ENCODE measurements at places on chromosomes 7 and 10. TPM values are rescaled to one million over a fixed set of nuclear protein-coding genes. Genes with fewer than 3 reads are reported as not detected.

GRCh38 chr7:130473289-130473688 is 18.6 kb upstream of the MEST start:
- DNase-seq: no peak

GRCh38 chr10:3813267-3813666 is 28.3 kb upstream of the KLF6 start:
- no peak for DNase-seq

Gene TMEM130
- polyA plus RNA-seq: 0.11 TPM

DNA sequence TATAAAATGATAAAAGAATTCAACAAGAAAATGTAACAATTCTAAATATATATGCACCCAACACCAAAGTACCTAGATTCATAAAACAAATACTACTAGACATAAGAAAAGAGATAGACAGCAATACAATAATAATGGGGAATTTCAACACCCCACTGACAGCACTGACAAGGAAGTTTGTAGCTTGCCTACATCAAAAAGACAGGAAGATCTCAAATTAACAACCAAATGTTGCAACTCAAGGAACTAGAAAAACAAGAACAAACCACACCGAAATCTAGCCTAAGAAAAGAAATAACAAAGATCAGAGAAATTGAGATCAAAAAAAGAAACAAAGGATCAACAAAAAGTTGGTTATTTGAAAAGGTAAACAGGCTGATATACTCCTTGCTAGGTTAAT is 36.5 kb upstream of the TNKS2 start:
- no peak for DNase-seq

DNA sequence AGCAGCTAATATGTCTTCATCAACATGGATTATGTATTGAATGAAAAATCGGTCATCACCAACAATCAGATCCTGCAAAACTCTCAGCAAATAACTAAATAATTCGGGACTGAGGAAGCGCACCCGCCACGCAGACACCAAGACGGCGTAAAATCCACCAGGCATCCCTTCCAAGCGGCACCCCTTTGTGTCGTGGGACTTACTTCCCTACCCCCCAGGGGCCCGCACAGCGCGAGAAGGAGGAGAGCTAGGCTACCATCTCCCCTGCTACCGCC is 721 bp downstream of the ARL3 start:
- no peak for DNase-seq

DNA sequence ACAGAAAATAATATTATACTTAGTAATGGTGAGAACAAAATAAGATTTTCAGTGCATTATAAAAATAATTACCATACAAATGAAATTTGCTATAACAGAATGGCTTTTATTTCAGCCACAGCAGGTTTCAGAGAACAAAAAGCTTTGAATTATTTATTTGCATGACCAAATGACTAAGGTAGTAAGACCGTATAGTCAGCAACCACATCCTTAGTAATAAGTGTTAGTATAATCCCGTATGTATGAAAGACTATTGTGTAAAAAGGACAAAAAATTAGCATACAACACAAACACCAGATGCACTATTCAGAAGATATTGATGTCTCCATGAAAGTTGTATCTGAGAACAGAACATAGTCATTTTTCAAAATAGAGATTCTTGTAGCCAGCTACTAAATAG is 12.2 kb downstream of the PDZD8 start:
- no peak for DNase-seq

- DNase-seq: peak; percentile 76
Measured at GRCh38 chr10:117175901-117176534, 21.3 kb upstream of the KCNK18 start.

DNA sequence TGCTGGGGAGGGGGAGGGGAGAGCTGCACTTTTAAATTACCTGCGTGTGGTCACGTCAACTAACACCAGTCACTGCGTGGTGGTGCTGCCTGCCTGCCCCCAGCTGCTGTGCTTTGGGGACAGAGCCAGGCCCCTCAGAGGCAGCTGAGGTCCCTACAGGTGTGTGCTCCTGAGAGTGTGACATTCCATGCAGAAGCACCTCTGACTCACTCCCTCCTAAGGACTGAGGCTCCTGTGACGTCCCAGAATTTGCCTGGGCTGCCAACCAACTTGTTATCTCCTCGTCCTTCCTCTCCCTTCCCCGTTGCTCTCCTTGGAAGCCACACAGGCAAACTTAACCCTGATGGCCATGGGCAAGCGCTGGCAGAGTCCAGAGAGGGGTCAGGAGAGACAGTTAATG is 563.0 kb downstream of the PARD3 start:
- DNase-seq: peak; percentile 34

DNA sequence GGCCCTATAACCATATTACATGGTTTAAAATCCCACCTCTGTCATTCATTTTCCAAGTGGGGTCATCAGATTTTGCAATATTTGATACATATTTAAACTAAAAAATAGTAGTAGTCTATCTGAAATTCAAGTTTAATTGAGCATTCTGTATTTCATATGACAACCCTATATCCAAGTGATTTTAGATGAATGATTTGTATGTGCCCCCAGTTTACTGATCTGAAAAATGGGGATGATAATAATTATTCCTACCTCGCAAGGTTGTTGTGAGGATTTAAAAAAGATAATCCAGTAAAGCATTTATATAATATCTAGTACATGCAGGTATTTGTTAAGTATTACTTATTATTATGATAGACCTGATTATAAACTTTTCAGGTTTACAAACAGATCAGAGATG is 84.6 kb downstream of the ARHGAP21 start:
- DNase-seq: no peak

DNA sequence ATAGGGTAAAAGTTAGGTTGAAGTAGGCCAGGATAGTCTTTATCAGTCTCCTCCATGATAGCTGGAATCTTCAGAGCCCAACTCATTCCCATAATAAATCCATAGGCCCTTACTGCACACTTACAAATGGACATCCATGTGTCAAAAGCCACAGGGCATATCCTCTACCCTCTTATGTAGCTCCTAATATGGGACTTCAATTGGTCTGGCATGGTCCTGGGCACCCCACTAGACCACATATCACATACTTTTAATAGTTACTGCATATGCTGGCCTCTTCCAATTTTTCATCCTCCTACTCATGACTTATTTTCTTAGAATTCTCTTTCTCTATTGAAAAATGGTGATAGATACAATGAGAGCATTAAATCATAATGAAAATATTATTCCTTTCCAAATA is 169.3 kb downstream of the MAGI2 start:
- no peak for DNase-seq

- DNase-seq: peak; percentile 94
Measured at GRCh38 chr10:102117391-102118159, 2.6 kb downstream of the LDB1 start.

Gene STEAP4
- 10.6 TPM for polyA plus RNA-seq

Gene NUDT13
- 2.7 TPM for polyA plus RNA-seq

DNA sequence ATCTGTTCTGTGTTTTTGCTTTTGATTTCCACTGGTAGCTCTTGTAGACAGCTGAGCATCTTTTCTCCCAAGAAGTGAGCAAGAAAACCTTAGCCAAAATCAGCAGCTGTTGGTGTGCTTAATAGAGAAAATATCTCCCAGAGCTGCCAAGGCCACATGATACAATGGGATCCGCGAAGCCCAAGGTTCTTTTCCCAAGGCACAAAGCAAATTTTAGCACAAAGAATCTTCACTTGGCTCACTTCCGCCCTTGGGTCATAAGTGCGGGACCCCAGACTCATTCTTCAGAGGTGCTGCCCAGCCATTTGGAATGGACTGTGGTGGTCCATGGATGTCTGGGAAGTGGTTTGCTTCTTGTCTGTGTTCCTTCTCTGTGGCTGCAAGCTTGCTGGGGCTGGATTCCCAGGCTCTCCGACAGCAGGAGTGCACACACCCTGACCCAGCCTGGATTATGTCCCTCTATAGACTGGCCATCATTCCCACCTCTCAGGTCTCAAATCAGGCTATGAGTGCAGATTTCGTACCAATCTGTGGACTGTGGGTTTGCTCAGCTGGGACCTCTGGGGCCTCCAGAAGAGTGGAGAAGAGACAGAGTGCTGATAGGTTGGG is 93.0 kb upstream of the TMEM72 start:
- DNase-seq: no peak

- DNase-seq: no peak
Measured at GRCh38 chr10:129552119-129552518, 85.1 kb downstream of the MGMT start.

Gene FAS
- 4.7 TPM for polyA plus RNA-seq

- no peak for DNase-seq
Measured at GRCh38 chr10:97406064-97406463, 4.9 kb upstream of the RRP12 start.

GRCh38 chr7:106865130-106866041 is at the start of gene PIK3CG:
PIK3CG (plus strand) TSS chr7:106865282; CDS start chr7:106867562, 2,280 bp downstream.
- no peak for DNase-seq

Gene BTBD16
- polyA plus RNA-seq: not detected

Gene LIPN
- not detected for polyA plus RNA-seq

DNA sequence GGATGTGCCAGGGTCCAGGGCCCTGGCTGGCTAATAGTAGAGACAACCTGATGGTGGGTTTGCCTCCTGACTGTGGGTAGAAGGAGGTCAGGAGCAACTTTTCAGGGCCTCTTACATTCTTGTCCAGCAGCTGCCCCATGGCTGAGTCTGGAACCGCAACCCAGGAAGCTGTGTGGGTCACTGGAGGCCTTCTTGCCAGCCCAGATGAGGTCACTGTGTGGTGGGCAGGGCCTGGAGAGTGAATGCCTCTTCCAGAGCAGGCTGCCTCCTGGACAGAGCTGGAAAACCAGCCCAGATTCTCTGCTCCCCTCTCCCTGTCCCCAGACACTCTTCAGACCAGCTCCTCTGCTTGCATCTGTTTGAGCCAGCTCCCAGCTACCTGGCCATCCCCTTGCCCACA is 43.5 kb upstream of the LEP start:
- no peak for DNase-seq

Data from right cardiac atrium (tissue), 5 donors.